ENCODE measurements at places on chromosomes 5 and 9.

DNA sequence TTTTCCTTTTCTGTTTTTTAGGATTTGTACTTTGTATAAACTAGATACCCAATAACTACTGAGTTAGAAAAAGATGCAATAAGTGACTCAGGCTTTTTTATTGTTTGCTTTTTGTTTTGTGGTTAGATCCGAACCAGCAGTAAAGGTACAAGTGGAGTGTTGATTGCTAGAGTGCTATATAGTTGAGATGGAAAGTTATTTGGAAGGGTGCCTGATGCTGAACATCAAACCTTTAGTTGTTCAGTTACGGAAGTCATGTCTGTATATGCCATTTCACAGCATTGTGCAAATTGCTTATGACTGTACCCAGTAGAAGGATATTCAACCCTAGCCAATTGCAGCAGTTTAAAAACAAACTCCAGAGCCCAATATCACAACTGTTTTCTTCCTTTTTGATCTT, 285.1 kb downstream of the MAT2B start:
- DNase-seq = no peak

- DNase-seq = no peak
Observed at GRCh38 chr5:113378514-113378913, 56.3 kb downstream of the TSSK1B start.

DNA sequence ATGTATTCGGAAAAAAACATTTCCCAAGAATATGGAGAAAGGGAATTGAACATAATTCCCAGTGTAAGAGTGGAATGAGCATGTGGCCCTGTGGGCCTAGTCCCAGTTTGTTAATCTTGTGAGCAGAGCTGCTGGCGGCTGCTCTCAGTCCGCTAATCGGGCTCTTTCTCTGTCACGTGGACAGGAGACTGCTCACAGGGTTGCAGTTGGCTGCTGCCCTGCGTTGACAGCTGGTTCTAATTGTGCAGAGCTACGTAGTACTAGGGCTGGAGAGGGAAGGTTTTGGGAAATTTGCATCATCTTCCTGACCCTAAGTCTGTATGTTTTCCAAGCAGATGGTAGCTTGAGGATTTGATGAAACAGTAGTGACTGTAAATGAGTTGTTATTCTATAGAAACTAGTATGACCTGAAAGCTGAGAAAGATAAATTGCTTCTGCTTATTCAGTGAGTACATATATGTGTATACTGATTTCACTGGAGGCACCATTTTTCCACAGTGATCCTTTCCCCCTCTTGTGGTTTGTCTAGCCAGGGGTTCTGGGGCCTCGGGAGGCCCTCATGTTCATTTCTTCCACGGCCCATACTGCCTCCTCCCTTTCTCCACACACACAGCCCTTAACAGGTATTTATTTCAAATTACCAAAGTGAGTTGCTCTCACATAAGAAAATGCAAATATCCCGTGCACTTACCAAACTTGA, 100.6 kb downstream of the ANGPTL2 start:
- no peak for DNase-seq

DNA sequence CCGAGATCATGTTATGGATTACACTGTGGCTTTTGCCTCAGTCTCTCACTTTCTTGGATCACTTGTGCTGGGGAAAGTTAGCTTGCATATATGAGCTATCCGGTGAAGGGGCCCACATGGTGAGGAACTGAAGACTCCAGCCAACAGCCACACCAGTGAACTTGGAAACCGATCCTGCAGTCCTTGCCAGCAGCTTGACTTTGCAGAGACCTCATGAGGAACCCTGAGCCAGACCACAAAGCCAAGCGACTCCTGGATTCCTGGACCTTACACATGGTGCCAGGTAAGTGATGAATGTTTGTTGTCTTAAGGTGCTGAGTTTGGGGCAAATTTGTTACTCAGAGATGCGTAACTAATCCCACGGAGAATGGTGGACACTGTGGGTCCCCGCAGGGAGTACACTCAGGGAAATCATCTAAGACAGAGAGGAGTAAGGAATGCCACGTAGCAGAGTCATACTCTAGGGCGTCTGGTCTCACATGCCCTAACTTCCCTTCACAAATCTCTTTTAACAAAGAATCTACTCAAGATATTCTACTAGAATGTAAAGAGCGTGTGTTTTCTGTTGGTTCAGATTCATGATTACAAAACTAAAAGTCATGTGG, 76.5 kb upstream of the PJA2 start:
- no peak for DNase-seq

GRCh38 chr5:63953217-63953616, 9.0 kb downstream of the HTR1A start:
- DNase-seq = no peak

- DNase-seq = no peak
Observed at GRCh38 chr5:40652441-40653220, 27.1 kb upstream of the PTGER4 start.

- DNase-seq = no peak
Observed at GRCh38 chr9:71703172-71703872, 65.0 kb downstream of the CEMIP2 start.

DNA sequence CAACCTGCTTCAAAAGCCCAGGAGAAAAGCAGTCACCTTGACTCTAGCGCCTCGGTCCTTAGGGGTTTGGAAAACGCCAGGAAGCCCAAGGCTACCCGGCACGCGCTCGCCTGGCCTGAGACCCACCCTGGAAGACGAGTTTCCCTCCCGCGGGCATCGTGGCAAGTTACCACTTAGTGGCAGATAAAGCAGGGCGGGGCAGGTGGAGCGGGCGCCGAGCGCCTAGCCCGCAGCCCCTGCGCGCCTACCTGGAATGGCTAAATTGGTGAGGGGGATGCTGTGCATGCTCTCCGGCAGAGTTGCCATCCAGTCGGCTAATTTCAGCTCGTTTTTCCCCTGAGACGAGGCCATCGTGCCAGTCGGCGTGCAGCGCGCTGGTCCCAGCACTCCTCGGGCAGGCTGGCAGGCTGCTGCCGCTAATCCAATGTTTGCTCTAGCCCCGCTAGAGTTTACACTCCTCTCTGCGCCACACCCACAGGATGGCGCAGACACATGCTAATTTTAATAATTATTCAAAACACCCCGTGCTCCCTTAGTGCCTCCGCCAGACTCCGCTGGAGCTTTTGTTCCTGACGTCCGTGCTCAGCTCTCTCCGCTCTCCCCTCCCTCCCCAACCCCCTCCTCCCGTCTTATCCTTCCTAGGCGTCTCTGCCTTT, at the start of gene PLCXD3:
Gene PLCXD3, minus strand, starts transcription at position 426 of the 656 bp plus-strand sequence. Its CDS starts 75 bp downstream, at position 351.
- DNase-seq = no peak

DNA sequence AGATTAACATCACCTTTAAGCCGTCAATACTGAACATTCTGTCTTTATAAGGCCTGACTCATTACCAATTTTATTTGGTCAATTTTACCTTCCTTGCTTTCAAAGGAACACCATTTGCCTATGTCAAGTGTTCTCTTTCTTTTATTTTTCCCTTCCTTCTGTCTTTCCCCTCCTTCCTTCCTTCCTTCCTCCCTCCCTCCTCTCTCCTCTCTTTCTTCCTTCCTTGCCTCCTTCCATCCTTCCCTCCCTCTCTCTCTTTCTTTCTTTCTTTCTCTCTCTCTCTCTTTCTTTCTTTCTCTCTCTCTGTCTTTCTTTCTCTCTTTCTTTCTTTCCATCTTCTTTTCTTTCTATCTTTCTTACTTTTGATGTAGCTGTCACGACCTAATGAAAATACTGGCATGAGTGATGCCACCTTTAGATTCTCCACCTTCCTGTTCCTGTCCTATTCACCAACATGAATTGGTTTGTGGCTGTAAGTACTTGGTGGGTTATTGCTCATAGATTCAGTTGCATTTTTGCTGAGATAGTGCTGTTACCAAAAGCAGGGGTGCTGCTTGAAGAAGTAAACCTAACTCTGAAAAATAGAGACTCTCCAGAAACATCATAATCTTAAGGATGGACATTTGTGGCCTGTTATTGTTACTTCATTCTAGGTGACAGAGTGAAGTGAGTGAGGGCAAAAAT, 33.8 kb downstream of the DOCK8 start:
- no peak for DNase-seq

DNA sequence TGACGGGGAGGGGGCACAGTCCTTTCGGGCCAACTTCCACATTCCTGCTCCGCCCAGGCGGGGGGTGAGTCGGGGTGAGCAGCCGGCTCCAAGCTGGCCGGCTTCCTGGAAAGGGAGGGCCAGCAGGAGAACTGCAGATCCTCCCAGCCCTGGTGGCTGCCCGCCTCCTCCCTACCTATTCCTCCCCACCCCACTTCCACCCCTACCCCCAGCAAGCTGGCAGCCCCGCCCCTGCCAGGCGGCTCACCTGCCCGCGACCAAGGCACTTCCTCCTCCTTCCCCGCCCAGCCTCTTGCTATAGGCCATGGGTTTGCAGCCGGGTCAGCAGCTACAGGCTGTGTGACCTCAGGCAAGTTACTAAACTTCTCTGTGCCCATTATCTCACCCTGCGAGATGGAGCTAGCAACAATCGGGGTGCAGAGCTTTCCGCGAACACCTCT, 5.6 kb upstream of the IRF1 start:
- peak; percentile 75 for DNase-seq

DNA sequence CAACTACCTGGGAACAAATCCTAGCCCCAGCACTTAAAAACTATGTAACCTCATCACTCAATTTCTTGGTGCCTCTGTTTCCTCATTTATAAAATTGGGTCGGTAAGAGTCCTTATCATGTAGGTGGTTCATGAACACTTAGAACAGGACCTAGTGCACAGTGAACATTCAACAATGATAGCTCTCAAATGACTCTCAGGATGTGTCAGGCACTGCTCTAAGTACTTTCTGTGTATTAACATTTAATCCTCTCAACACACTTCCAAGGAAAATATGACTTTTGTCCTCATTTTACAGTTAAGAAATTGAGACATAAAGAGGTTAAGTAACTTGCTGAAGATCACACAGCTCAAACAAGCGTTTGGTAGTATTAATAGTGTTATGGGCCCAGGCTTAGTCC, 202.1 kb upstream of the KLF4 start:
- no peak for DNase-seq
